Hematopoietic multipotent progenitor cell treated with erythropoietin and hydrocortisone succinate and interleukin-3 and kit ligand, for 15 days (in vitro differentiated cells): ENCODE measurements at places on chromosomes 11 and 22.
A peak's percentile ranks its signal among the peaks of the same experiment; 100 is the strongest.

DNA sequence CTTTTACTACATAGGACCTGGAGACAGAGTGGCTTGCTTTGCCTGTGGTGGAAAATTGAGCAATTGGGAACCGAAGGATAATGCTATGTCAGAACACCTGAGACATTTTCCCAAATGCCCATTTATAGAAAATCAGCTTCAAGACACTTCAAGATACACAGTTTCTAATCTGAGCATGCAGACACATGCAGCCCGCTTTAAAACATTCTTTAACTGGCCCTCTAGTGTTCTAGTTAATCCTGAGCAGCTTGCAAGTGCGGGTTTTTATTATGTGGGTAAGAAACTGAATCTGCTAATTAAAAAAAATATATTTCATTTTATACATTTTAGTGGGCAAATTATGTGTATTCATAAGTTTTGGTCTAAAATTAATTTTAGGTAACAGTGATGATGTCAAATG is 7.8 kb downstream of the BIRC3 start:
- DNase-seq: no peak

DNA sequence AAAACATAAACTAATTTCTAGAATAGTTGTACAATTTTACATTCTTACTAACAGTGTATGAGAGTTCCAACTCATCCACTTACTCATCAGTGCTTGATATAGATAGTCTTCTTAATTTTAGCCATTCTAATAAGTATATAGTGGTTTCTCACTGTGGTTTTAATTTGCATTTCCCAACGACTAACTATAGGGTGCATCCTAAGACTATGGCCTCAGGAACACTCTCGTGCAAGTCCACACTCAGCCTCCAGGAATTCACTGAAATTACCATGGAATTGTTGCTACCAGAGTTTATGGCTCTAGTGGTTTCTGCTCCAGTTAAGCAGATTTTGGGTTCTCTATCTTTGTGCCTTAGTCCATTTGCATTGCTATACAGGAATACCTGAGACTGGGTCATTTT is 60.1 kb upstream of the GUCY1A2 start:
- no peak for DNase-seq

GRCh38 chr11:116563712-116564047 is 209.1 kb downstream of the BUD13 start:
- no peak for DNase-seq

GRCh38 chr11:24122291-24122690 is 374.6 kb upstream of the LUZP2 start:
- DNase-seq: no peak

- DNase-seq: no peak
Measured at GRCh38 chr22:20249797-20250354, 18.2 kb downstream of the RTN4R start.

GRCh38 chr11:67116758-67117105 is 2.3 kb upstream of the KDM2A start:
- no peak for DNase-seq

- no peak for DNase-seq
Measured at GRCh38 chr11:27699242-27699925, 871 bp downstream of the BDNF start.

DNA sequence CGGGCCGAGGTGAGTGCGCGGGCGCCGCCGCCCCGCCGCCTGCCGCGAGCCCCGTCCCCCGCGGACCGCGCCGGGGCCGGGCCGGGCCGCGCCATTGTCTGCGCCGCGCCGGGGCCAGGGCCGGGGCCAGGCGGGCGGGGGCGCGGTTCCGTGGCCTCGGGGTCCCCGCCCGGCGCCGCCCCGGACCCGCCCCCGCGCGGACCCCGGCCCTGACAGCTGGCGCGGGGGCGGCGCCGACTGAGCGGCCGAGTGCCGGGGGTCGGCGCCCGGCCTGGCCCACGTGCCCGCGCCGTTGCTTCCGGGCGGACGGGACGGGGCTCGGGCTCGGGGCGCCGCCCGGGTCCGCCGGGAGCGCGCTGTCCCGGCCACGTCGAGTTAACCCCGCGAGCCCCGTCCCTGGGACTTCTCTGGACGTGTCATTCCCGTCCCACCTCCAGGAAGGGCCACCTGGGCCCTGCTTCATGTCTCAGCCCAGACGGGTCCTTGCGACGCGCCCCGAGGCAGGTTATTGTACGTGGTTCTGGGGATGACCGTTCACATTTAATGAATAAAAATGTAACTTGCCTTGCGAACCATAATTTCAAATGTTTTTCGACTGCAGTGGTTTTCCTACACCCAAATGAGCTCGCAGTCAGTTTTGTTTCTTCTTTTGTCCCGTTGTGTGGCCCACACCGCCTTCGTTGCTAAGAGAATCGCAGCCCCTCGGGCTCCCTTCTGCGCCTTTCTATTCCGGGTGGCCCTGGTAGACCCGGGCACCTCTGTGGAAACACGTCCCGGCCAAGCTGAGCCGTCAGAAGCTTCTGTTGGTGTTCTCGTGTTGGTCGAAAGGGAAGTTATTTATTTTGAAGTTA is 562 bp downstream of the ZBED4 start:
- DNase-seq: peak; percentile 16

- DNase-seq: no peak
Measured at GRCh38 chr11:120112174-120112796, 25.6 kb downstream of the TRIM29 start.

DNA sequence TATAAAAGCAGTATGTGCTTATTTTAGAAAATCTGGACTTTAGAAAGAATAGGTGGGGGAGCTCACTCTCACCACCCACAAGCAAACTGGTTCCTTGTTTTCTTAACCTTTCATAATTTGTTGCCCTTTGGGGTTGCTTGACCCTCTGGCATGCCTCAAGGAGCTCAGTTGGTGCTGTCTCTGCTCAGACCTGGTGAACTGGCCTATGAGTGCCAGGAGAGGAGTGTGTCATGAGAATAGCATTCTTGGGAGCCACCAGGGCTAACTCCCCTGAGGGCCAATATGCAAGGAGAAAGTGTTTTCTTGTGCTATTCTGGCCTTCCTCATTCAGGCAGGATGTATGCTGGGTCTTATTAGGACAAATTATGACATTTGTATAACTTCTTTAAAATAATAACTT is 21.0 kb upstream of the AMOTL1 start:
- DNase-seq: no peak

GRCh38 chr11:41659985-41660384 is 200.5 kb upstream of the LRRC4C start:
- no peak for DNase-seq
